ENCODE measurements at places on chromosomes 7 and 10.

GRCh38 chr10:1911771-1912170, 174.4 kb upstream of the ADARB2 start:
- DNase-seq: no peak

GRCh38 chr7:51138123-51139085, 178.2 kb downstream of the COBL start:
- DNase-seq: no peak

DNA sequence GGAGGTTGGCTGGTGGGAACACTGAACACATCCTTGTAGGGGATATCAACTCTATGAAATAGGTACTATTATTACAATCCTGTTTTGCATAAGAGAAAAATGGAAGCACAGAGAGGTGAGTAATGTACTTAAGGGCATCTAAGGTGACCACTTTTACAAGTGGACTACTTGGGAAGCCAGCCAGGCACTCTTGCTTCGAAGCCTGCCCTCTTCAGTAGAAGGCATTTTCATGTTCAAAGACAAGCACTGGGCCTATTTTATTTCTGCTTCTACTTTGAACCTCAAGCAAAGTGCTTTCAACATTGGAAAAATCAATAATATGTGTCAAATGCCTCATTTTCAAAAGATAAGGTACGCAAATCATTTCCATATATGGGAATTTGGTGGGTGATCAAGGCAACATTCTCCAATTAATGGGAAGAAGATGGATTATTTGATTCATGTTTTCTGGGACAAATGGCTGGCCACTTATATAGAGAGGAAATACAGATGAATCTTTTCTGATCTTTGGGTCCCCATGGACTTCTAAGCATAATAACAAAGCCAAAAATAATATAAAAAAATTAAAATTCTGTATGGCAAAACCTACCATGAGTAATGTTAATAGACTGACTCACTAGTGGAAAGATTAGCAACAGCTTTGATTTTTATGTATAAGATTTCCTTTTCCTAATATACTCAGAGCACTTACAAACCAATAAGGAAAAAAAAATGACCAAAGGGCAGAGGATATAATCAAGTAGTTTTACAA, 270.2 kb downstream of the FRMD4A start:
- DNase-seq: no peak

GRCh38 chr10:114486938-114487814, 82.9 kb upstream of the AFAP1L2 start:
- no peak for DNase-seq

- DNase-seq: no peak
These were observed 20.0 kb upstream of the CRYGN start for GRCh38 chr7:151459726-151460473.

- no peak for DNase-seq
These were observed 15.3 kb downstream of the AGBL3 start for GRCh38 chr7:135001390-135002165.

DNA sequence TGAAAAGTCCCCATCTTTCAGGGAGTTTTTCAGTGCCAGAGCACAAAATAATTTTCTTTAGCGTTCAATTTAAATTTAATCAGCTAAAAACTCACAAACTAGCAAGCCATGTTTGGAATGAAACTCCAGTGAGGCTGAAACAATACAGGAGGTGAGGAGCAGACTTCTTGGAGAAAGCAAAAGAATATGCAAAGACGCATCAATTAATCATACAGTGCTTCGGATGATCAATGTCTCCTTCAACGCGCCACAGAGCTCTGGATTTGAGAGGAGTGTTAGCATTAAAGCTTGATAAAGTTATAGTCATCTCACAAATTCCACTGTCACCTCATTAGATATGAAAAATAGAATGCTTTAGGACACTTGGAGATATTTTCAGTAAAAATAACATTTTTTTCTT, 248.0 kb downstream of the WDR11 start:
- no peak for DNase-seq

GRCh38 chr10:45444976-45445898, 71.2 kb downstream of the ALOX5 start:
- DNase-seq: no peak

- DNase-seq: no peak
These were observed 171.6 kb downstream of the CCDC3 start for GRCh38 chr10:12829831-12830390.

GRCh38 chr10:87852089-87852488, 11.2 kb downstream of the KLLN start:
- no peak for DNase-seq

DNA sequence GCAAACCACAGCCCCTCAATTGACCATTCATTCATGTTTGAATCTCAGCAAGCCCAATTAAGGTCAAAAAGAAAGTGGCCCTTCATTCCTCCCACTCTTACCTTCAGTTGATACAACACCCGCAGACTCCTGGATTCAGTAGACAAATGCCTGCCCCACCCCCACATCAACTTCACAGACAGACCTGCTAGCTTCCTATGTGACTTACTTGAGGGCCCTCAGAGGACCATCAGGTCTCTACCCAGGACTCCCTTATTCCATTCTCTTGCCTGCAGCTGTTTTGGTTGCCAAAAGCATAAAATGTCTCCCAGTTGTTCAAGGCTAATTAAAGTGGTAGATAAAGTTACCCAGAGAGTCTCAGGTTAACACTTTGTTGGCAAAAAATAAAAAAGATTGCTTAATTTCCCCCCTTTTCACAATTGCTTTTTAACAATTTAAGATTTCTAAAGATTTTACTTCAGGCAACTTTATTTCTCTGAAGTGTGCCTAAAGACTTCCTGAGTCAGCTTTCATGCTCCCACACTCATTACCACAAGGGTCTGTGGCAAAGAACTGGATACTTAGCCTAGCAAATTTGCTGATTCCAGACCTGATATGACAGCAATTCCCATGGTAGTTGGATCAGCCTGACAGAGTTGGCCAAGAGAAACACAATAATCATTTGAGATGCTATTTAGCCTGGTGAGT, 3.3 kb upstream of the MTERF1 start:
- DNase-seq: no peak

DNA sequence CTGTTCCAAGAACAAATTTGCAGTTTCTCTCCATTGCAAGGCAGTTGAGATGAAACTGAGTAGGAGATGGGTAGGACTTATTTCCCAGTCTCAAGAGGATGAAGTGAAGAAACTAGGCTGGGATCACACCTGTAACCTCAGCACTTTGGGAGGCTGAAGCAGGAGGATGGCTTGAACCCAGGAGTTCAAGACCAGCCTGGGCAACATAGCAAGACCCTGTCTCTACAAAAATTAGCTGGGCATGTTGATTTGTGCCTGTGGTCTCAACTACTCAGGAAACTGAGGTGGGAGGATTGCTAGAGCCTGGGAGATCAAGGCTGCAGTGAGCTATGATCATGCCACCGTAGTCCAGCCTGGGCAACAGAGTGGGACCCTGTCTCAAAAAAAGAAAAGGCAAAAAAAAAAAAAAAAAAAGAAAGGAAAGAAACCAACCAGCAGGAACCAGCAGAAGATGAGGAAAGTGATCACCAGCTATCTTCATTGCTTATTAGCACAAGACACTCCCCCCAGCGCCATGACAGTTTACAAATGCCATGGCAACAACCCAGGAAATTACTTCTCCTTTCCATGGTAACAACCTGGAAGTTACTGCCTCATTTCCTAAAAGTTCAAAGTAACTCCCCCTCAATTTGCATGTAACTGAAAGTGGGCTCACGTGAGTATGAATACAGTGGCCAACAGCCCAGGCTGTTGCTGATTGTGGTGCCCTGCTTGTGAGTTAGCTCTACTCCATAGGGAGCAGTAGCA, 18.3 kb upstream of the ST8SIA6 start:
- DNase-seq: no peak

- no peak for DNase-seq
These were observed 62.8 kb upstream of the GPR158 start for GRCh38 chr10:25112016-25112415.

- DNase-seq: no peak
These were observed 18.6 kb upstream of the TMEM225B start for GRCh38 chr7:99579281-99579955.

GRCh38 chr7:144035385-144035784, 13.4 kb upstream of the OR2A5 start:
- DNase-seq: no peak

DNA sequence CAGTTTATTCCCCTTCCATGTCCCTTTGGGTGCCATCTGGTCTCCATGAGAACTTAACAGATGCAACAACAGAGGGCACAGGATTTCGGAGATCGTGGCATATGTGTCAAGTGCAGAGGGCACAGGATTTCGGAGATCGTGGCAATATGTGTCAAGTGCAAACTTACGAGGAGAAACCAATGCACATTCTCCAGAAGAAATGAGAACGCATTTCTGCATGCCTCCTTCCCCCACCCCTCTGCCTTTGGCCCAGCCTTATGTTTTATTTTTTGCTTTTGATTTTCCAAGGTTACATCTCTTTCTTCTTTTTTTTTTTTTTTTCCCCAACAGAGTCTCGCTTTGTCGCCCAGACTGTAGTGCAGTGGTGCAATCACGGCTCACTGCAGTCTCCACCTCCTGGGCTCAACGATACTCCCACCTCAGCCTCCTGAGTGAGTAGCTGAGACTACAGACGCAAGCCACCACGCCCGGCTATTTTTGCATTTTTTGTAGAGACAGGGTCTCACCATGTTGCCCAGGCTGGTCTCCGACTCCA, 586 bp upstream of the ANKRD26 start:
- no peak for DNase-seq

DNA sequence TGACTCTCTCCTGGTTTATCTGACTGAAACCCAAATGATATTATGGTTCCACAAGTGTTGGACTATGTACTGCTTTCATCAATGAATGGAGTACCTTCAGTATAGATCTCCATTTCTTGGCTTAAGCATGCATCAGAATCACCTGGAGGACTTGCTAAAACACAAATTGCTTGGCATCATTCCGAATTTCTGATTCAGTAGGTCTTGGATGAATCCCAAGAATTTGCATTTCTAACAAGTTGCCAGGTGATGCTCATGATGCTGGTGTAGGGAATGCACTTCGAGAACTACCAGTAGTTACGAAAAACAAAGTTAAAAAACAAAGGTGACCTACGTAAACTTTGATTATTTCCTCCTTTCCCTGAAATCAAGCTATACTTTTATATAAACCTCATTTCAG, 119.0 kb upstream of the FEZF1 start:
- DNase-seq: no peak

- DNase-seq: no peak
These were observed 2.0 kb upstream of the GDF10 start for GRCh38 chr10:47297866-47298540.

GRCh38 chr10:85138046-85138445, 809.7 kb downstream of the CCSER2 start:
- DNase-seq: no peak

DNA sequence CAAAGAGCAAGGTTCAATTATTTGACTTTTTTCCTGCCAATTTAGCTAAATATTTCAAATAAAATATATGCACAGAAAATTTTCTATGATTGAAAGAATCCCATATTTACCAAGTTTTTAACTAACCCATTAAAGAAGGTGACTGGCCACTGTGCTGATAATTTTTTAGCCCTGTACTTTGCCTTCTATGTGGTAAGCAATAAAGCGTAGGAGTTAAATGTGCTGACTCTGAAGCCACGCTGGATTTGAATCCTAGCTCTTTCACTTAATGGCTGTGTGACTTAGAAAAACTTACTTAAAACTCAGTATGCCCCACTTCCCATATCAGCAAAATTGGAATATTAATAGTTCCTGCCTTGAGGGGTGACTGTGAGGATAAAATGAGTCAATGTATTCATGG, 82.1 kb downstream of the NEUROD6 start:
- DNase-seq: no peak

GRCh38 chr7:29641651-29642050, 78.0 kb downstream of the PRR15 start:
- DNase-seq: no peak

GRCh38 chr10:85649461-85649860, 717.1 kb downstream of the GRID1 start:
- DNase-seq: no peak

GRCh38 chr10:24575481-24576002, 148.1 kb downstream of the ARHGAP21 start:
- DNase-seq: no peak

GRCh38 chr10:87734987-87735827, 75.5 kb downstream of the PAPSS2 start:
- DNase-seq: no peak

DNA sequence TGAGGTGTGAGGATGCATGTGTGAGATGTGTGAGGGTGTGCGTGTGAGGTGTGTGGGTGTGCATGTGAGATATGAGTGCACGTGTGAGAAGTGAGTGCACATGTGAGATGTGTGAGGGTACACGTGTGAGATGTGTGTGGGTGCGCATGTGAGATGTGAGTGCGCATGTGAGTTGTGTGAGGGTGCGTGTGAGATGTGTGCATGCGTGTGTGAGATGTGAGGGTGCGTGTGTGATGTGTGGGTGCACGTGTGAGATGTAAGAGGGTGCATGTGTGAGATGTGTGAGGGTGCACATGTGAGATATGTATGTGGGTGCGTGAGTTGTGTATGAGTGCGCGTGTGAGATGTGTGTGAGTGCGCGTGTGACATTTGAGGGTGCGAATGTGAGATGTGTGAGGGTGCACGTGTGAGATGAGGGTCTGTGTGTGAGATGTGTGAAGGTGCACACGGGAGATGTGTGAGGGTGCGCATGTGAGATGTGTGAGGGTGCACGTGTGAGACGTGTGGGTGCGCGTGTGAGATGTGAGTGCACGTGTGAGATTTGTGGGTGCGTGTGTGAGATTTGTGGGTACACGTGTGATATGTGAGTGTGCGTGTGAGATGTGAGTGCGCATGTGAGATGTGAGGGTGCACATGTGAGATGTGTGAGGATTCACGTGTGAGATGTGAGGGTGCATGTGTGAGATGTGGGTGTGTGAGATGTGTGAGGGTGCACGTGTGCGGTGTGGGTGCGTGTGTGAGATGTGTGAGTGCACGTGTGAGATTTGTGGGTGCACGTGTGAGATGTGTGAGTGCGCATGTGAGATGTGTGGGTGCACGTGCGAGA, 30.5 kb downstream of the PPIF start:
- no peak for DNase-seq

- no peak for DNase-seq
These were observed 894.5 kb upstream of the MBL2 start for GRCh38 chr10:53667063-53667462.

DNA sequence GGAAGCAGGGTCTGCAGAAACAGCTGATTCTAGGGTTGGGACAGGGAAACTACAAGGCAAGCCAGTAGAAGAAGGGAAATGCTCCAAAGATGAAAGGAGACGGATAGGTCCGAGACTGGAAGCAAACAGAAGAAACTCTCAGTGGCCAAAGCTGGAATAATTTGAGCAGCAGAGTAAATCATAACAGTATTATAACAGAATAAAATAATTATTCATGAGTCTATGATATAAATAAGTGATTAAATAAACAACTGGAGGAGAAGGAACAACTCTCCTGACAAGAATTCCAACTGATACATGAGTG, 27.6 kb downstream of the EZH2 start:
- no peak for DNase-seq

DNA sequence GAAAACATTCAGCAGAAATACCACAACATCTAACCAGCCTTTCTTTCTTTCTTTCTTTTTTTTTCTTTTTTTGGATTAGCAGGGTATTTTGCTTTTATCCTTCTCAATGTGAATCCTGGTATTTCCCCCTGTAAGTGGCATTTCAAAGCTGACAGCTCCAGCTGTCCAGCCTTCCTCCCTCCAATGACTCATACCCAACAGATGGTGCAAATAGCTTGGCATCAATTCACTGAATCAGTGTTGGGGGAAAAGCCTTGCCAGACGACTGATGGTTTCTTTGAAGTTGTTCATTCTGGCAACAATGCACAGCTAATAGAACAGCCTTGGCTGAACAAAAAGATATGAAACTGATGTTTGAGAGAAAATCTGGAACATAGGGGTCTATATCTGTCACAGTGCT, 316.8 kb upstream of the STEAP1 start:
- DNase-seq: no peak

GRCh38 chr7:40279991-40280390, 145.2 kb downstream of the SUGCT start:
- DNase-seq: no peak
